ENCODE measurements at places on chromosomes 12 and 14.

GRCh38 chr12:113462117-113462774 lies 9.4 kb downstream of the LHX5 start:
- DNase-seq: peak; percentile 84

GRCh38 chr12:109087250-109087649 lies 6.0 kb downstream of the ALKBH2 start:
- no peak for DNase-seq

GRCh38 chr14:70884595-70885342 lies 22.5 kb upstream of the PCNX1 start:
- no peak for DNase-seq

DNA sequence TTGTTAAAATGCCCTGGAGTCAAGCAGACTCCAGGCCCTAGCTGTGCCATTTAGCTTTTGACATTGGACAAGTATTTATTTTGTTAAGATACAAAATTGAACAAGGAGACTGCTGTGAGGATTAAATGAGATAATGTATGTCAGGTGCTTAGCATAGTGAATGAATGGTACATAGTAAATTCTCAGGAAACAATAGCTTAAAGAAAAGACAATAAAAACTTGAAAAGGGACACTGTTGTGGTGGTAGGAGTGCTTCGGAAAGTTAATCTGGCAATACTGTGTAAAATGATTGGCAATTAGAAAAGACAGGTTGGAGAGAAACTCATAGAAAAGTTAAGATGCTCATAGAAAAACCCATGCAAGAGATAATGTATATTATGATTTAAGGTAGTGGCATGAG lies 19.7 kb downstream of the PALS1 start:
- no peak for DNase-seq

GRCh38 chr14:31196839-31197492 lies 10.6 kb downstream of the HECTD1 start:
- no peak for DNase-seq

GRCh38 chr14:102352213-102352612 lies 10.5 kb downstream of the CINP start:
- no peak for DNase-seq

- no peak for DNase-seq
Observed at GRCh38 chr14:99192830-99193229, 79.2 kb downstream of the BCL11B start.

DNA sequence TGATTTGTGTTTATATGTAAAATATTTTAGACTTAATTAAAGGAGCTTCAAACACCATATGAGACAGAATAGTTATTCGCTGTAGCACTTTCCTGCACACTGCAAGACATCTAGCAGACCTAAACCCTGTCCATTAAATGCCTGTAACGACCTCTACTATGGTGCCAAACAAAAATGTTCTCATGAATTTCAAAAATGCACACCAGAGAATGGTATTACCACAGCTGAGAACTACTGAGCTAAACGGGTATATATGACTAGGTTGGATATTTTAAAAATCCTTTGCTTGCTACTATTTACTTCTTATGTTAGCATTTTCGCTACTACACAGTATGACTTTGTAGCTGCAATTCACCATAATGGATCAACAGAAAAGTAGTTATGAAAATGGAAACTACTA lies 34.8 kb downstream of the SPPL3 start:
- DNase-seq: no peak

DNA sequence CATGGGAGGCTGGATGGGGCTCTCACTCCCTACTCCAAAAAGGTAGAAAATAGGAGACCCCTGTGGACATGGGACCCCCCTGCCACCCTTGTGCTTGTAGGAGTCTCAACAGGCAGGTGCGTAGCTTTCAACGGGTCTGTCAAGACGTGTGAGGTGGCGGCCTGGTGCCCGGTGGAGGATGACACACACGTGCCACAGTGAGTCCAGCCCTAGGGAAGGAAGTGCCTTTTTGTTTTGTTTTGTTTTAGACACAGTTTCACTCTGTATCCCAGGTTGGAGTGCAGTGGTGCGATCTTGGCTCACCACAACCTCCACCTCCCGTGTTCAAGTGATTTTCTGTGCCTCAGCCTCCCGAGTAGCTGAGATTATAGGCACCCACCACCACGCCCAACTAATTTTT lies 12.9 kb downstream of the P2RX4 start:
- DNase-seq: no peak

DNA sequence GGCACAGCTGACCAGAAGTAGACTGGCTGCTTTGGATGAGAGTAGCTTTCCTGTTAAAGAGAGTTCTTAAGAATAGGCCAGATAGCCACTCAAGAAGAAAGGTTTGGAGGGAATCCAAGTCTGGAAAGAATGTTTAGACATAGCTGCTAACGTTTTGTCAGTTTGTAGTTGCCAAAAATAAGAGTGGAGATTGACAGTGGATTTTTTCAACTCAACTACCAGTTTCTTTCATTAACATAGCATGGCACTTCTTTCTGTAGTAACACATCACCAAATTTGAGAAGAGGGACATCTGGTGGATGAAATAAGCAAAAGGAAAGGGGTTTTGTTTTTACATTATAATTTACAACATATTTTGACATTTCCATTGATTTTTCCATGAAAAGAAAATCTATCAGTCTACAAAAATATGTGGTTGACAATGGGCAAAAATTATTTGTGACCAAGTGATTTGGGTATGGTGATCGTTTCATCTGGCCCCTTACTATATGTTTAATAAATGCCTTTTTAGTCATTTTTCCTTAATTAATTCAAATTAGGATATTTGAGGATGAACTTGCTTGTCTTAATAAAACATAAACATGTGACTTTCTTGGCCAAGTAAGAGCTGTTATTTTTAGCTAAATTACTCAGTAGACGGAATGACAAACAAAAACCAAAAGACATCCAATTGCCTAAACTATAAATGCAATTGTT lies 71.1 kb downstream of the PTPRR start:
- DNase-seq: no peak

- no peak for DNase-seq
Observed at GRCh38 chr14:61670576-61670975, 24.7 kb upstream of the HIF1A start.

DNA sequence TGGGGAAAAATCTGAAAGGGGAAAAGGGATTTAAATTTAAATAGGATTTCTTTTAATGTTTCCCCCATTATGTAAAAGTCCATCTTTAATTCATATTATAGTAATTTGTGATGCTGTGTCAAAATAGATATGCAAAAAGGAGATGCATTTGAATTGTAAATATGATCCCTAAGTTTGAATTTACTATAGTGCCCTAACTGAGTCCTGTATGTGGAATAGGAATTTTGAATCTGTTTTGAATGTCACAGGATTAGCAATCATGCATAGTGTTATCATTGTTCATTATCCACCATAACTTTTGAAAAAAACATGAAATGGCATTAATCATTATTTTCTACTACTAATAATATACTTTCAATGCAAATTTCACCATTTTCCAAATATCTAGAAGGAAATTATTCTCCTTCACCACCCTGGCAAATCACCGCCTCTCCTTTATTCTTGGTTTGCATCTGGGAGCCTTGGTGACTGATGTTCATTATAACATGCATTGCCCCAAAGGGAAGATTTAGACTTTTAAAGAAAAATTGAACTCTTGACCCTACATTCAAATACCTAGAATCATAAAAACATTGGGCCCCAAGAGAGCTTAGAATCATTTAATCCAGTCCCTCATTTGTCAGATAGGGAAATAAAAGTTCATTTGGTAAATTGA lies 341.5 kb upstream of the TMPO start:
- no peak for DNase-seq

GRCh38 chr12:25940886-25941285 lies 17.6 kb upstream of the RASSF8 start:
- no peak for DNase-seq

All from hepatic stellate cell (primary cell).